Stimulated activated CD4-positive, alpha-beta T cell treated with anti-CD3 and anti-CD28 coated beads, TNF-alpha, amount 100 ng/mL, for 48 hours (primary cell): ENCODE measurements at places on chromosomes 2 and 18.

GRCh38 chr2:187349326-187349944 lies 98.6 kb downstream of the CALCRL start:
- DNase-seq, result no peak

GRCh38 chr2:214135966-214136365 lies 274.9 kb upstream of the VWC2L start:
- no peak for DNase-seq

GRCh38 chr18:74126684-74127655 lies 20.7 kb downstream of the FBXO15 start:
- DNase-seq, result no peak

GRCh38 chr18:5772306-5773105 lies 122.8 kb downstream of the TMEM200C start:
- DNase-seq, result no peak

- DNase-seq, result no peak
Observed at GRCh38 chr18:48887294-48887904, 63.4 kb downstream of the SMAD7 start.
